Hematopoietic multipotent progenitor cell treated with erythropoietin and hydrocortisone succinate and interleukin-3 and kit ligand, for 6 days (in vitro differentiated cells): ENCODE measurements at places on chromosomes 16 and 17.

GRCh38 chr16:386641-387156, 4.9 kb upstream of the PGAP6 start:
- DNase-seq, result peak; percentile 55

- DNase-seq, result no peak
These were observed 8.2 kb upstream of the SLC43A2 start for GRCh38 chr17:1636732-1637285.

- DNase-seq, result no peak
These were observed 96.0 kb upstream of the GSE1 start for GRCh38 chr16:85517154-85517553.

- peak; percentile 79 for DNase-seq
These were observed 44.0 kb downstream of the SREBF1 start for GRCh38 chr17:17792551-17793377.

DNA sequence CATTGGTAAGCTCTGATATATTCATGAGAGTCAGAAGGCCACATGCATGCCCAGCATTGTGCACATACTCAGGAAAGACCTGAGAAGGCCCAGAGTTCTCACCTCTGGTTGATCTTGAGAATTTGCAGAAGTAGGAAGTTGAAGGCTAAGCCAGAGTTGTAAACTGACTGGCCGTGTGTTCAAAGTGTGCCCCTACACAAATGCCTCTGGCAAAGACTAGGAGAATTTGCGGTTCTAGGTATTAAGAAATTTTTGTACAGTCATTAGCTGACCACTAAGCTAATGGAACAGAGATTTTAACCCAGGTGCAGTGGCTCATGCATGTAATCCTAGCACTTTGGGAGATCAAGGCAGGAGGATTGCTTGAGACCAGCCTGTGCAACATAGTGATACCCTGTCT, 25.0 kb downstream of the FBXL20 start:
- no peak for DNase-seq

DNA sequence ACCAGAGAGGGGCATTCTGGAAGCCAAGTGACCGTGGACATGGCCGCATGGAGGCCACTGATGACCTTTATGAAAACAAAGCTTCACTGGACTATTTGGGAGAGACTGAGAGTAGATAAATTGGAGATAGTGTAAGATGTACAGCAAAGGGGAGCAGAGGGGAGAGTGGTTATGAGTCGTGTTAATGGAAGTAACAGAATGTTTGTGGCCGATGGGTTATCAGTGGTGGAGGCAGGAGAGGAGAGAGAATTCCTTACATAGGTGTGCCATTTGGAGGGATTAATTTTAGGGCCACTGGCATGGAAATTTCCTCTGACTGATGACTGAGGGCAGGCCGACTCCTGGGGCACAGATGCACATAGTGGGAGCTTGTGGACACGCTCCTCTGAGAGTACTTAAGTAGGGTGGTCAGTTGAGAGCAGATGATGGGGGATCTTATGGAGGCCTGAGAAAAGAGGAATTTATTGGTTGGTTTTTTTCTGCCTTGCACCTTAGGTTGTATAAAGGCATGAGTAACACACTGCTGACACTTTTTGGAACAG, 19.2 kb downstream of the PRPSAP2 start:
- no peak for DNase-seq

GRCh38 chr17:42078396-42079043, 19.8 kb downstream of the ZNF385C start:
- peak; percentile 57 for DNase-seq

- no peak for DNase-seq
These were observed 8.5 kb upstream of the MYCBPAP start for GRCh38 chr17:50499721-50500120.

DNA sequence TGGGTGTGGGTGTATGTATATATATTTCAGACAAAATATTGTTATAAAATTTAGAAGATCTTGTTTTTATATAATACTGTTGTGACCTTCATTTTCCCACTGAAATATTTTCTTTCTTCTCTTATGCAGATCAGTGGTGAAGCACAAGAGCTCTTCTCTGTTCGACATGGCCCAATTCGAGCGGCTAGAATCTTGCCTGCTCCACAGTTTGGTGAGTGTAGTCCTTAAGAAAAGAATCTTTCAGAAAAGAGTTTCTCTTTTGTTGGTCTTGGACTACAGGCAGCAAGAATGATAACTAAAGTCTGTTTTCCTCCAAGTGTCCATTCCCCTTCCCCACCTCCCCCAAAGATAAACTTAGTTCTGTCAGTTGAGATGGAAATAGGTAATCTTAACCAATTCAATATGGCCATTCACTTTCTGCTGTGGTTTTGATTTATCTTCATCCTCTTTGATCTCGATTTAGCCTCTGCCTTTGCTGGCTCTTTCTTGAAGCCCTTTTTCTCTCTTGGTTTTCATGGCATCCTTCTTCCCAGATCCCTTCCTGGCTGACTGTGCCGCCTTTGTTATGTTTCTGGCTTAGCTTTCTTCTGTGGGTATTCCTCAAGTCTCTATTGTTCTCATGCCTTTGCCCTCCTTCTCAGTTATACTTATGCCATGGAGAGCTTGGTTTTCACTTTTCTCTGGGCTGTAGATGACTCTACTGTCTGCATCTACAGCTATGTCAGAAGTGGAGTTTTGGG, 69.6 kb downstream of the BCAS3 start:
- DNase-seq, result no peak
